ENCODE measurements at places on chromosomes 1 and 21.

DNA sequence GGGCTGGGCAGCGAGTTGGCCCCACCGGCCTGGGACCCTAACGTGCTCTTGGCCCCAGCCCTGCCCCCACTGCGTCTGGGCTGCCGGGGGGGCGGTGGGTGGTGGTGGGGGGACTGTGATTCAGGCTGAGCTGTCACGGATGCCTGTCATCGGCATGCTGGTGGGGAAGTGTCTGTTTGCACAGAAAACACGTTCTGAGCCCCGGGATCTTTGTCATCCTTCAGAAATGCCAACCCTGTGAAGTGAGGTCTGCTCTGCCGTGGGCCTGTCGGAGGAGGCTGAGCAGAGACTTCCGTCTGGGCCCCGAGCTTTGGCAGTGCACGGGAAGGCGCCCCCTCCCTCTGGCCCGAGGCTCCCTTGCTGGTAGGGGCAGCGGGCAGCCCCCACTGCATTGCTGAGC lies 24.3 kb upstream of the PLCH2 start:
- no peak for DNase-seq

DNA sequence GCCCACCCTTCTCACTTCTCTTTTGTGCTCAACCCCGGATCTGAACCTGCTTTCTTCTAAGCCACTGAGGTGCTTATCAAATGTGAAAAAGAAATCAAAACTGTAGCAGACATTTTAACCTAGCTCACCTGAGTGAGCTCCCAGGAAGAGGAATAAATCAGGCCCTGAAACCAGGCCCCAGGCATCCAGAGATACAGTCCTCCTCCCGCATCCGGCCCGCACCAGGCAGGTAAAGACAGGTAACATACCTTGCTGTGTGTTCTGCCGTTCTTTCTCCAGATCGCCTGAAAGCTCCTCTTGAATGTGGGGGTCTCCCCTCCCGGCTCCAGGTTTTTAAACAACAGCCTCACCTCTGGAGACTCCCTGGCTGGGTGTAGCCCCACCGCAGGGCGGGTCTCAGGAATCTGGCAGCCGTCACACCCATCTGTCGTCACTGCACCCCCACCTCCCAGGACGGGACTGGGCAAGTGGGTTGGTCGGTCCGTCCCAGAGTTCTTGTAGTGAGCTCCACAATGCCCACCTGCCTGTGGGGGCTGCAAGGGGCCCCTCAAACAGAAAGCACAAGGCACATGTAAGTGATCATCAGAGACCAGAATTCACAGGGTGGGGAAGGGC lies at the start of gene LAMB3:
TSS of gene LAMB3 (minus strand) at position 305 of the 615 bp plus-strand sequence. CDS start 1,481 bp downstream, outside the sequence.
- DNase-seq, result peak; percentile 74

DNA sequence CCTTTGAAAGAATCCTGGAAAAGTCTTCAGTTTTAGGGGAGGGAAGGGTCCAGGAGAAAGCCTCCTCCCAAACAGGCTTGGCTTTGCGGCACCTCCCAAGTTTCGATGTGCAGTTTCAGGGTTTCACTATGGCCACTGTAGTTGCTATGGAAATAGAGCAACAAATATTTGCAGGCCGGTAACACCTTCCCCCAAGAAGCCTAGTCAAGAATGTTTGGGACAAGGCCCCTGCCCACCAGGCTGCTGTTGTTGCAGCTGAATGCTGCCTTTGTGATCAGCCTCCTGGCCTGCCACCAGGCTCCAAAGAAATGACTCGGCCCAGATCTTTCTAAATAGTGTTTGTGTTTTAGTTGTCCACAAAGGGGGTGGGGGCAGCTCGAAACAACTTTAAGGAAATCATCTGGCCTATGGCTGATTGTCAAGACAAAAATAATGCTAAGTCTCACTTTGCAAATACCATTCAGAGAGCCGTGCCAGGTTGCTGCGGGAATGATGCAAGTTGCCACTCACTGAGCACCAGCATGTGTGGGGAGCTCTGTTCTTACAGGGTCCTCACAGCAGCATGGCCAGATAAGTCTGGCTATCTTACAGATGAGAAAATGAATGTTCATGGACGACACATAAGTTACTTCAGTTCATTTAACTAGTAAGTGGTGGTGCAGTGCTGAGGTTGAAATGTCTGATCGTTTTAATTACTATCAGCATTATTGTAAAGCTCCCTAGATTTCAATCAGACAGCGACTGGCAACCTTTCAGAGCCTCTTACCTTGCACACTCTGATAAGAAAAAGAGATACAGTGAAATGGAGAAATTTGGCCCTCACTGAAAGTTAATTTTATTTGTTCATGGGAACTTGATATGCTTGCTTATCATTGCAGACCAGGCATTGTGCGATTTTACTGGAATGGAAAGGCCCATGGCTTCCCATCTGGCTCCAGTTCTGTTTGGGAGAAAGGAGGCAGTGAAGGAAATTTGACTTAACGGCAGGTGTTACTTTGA lies 91.2 kb upstream of the JUN start:
- DNase-seq, result no peak

- no peak for DNase-seq
Measured at GRCh38 chr1:159014003-159014571, 4.4 kb downstream of the IFI16 start.

- DNase-seq, result no peak
Measured at GRCh38 chr1:33228935-33229487, 27.3 kb upstream of the ZNF362 start.

DNA sequence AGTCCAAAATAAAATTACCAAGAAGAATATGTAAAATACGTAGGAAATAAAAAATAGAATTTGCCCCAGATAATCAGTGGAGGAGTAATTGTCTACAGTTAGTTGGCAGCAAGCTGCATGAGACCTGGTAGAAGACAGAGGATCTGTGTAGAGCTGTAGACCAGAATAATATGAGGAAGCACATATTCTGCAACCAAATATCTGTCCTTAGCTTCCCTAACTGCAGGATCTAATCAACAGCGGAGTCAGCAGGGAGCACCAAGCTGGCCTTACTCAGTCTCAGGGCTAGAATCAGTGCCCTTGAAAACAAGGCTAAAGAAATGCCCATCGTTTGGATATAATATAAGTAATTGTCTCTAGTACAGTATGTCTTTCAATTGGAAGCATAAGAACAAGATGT lies 6.1 kb upstream of the GCSAML start:
- DNase-seq, result no peak

- no peak for DNase-seq
Measured at GRCh38 chr21:15077529-15078145, 12.8 kb upstream of the NRIP1 start.

GRCh38 chr1:205298191-205298994 lies 23.2 kb downstream of the NUAK2 start:
- DNase-seq, result peak; percentile 93

- no peak for DNase-seq
Measured at GRCh38 chr1:245382981-245383380, 228.2 kb downstream of the KIF26B start.

- DNase-seq, result no peak
Measured at GRCh38 chr21:39132248-39132647, 51.0 kb downstream of the PSMG1 start.

DNA sequence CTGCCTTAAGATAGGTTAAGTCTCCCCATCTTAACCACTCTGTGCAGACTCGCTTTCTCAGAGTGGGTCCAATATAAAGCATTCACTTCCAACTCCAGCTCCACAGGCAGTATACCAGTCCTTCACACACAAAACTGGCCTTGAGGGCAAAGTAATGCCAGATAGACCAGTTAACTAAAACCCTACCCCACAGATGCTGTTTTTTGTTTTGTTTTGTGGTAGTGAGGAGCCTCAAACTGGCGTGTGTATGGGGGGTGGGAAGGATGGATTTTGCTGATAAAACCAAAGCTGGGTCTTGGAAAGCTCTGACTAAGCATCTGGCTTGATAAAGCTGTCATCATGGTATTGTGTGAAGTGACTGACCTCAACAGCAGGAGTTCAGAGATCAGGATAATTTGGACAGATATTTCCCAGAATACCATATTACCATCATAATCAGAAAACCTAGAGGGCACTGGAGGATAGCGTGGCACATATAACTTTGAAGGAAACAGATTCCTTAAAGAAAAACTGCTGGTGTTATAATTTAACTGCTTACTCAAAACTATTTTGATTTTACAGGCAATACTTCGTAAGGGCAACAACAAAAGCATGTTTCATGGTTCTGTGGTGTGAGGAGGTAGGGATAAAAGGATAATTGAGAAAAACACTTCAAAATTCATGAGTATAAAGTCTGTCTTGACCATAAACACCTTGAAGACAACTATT lies 29.6 kb upstream of the CPLANE2 start:
- DNase-seq, result no peak

DNA sequence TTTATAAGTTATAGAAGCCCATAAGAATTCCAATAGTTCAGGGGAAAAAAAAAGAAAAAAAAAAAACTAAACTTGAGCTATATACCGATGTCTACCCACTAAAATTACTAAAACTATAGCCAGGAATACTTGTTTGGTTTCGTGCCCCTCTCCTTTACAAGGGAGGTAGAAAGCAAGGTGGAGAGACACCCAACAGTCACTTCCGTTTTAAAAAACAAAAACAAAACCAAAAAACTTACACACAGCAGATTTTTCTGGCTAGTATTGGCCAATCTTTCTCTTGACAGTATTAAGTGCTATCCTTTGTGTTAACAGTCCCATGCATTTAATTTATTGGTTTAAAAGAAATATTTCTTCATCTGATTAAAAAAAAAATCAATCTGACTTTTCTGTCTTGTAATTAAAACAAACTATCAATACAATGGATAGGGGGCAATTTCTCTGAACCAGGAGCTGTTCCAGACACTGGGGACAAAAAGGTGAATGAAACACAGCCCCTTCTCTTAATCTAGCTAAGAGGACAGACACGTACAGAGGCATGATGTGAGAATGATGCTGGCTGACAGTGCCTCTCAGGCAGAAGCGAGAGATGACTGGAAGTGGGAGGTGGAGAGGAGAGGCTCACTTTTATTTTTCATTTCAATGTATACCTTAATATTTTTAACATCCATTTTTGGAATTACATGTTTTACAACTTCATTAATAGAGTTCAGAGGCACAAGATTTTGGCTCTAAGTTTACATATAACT lies 214.8 kb downstream of the RERE start:
- no peak for DNase-seq

DNA sequence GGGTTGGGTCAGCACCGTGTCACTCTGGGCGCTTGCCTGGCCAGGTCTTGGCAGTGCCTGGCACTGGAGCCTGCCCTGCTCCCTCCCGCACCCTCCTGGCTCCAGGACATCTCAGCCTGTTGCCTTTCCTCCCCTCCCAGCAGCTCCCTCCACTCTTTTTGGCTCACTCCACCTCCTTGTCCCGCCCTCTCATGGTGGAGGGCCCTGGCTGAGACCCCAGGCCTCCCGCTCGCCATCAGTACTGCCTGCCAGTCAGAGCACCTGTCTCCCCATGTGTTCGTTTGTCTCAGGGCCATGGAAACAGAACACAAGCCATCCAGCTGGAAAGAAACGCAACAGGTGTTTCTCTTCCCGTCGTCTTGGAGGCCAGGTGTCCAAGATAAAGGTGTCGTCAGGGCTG lies 61.0 kb downstream of the B3GALT5 start:
- DNase-seq, result no peak

DNA sequence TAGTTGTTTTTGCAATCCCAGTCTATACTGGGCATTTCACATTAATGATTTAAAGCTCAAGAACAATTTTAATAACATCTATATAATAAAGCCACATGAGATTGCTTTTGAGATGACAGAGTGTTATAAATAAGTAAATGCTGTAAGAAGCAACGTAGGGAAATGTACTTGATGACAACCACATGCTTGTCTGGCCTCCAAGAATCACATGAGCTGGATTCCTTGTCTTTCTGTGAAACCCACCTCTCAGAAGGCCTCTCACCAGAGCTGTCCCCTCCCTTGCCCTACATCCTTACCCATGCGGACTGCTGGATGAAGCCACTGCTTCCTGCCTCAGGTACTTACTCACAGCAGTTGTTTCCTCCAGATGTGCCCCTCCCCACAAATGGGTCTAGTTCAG lies 145.1 kb upstream of the CTTNBP2NL start:
- no peak for DNase-seq

- no peak for DNase-seq
Measured at GRCh38 chr1:12572522-12572921, 45.5 kb downstream of the DHRS3 start.

GRCh38 chr1:201507360-201507675 lies 395 bp upstream of the CSRP1 start:
- DNase-seq, result no peak

- DNase-seq, result peak; percentile 90
Measured at GRCh38 chr1:159916242-159917051, 8.9 kb downstream of the TAGLN2 start.

GRCh38 chr1:111615870-111616715 lies 3.5 kb upstream of the RAP1A start:
- DNase-seq, result no peak

DNA sequence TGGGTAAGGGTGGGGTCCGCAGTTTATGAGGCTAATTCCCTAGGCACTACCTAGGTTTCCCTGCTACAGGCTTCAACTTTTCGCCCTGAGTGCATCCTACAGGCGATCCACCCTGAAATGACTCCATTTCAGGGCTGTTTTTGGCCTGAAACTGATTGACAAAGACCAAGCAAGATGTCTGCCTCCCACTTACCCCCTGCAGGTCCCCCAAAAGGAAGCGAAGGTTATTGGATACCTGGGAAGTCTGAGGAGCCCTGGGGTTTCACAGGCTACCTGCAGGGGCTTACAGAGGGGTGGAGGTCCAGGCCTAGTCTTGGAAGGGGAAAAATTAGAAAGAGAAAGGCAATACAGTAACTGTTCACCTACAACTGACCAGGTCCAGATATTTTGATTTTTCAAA lies 3.3 kb upstream of the TBX15 start:
- DNase-seq, result no peak

DNA sequence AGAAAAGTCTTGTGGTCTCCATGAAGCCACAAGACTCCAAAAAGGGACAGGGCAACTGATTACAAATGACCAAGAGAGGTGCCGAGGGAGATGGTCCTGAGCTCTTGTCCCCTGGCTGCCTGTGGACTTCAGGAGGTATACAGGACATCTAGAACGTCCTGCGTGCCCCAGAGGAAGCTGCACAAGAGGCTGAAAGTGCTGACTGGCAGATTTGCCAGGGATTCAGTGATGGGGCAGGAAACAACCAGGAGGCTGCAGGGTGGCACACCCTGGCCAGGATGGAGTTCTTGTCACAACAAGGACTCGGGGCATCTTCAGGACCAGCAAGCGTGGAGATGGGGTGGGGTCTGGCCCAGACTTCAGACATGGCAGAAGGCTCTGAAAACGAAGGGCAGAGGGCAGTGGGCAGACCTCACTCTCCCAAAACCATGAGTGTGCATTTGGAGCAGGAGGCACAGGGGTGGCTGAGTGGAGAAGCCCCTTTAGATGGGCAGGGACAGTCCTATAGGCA lies 13.4 kb upstream of the PKP1 start:
- DNase-seq, result no peak

GRCh38 chr1:87369736-87370478 lies 41.2 kb downstream of the LMO4 start:
- no peak for DNase-seq
